ENCODE measurements at places on chromosomes 3 and 15. TPM values are rescaled to one million over a fixed set of nuclear protein-coding genes. Genes with fewer than 3 reads are reported as not detected.
A peak's percentile ranks its signal among the peaks of the same experiment; 100 is the strongest.

- no peaks in the 10 kb centered on the region for H3K36me3 ChIP-seq
- H3K4me3 ChIP-seq = no peak overlapping the region
- no peaks in the 10 kb centered on the region for H3K27me3 ChIP-seq
- no peaks in the 10 kb centered on the region for H3K4me1 ChIP-seq
- H3K27ac ChIP-seq = no peak overlapping the region
- DNase-seq = no peak
These were observed 139.5 kb downstream of the LRIG1 start for GRCh38 chr3:66361356-66361755.

GRCh38 chr3:39388741-39389248 lies 5.6 kb downstream of the SLC25A38 start:
- peaks cover 35% of the 10 kb centered on the region for H3K36me3 ChIP-seq
- H3K4me3 ChIP-seq = no peak overlapping the region
- H3K4me1 ChIP-seq = peaks cover 55% of the 10 kb centered on the region
- peak overlapping the region; percentile 25 for H3K27ac ChIP-seq
- H3K27me3 ChIP-seq = no peaks in the 10 kb centered on the region

GRCh38 chr3:66479532-66479947 lies 21.3 kb downstream of the LRIG1 start:
- H3K36me3 ChIP-seq = no peaks in the 10 kb centered on the region
- peaks cover 99% of the 10 kb centered on the region for H3K4me1 ChIP-seq
- H3K27me3 ChIP-seq = no peaks in the 10 kb centered on the region
- no peak overlapping the region for H3K27ac ChIP-seq
- DNase-seq = no peak
- H3K4me3 ChIP-seq = no peak overlapping the region

GRCh38 chr15:56732135-56732885 lies 999 bp downstream of the ZNF280D start:
- H3K4me3 ChIP-seq = peak overlapping the region; percentile 69
- H3K27ac ChIP-seq = peak overlapping the region; percentile 73
- DNase-seq = no peak

DNA sequence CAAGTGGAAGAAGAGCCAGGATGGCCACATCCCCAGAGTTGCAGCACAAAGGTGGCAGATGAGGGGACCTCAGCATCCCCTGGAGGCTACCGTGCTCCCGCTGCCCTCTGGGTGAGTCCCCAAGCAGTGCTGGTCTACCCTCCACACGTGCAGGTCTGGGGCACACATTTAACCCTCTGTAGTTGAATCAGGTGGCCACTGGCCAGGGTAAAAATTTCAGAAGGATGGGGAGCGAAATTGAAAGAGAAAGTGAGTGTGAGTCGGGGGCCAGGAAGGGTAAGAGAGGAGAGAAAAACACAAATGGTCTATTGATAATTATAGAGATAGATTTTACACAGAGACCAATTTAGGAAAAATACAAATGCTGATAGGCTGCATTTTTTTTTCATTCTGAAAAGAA lies 139.5 kb upstream of the EIF1B start:
- no peaks in the 10 kb centered on the region for H3K36me3 ChIP-seq
- H3K27ac ChIP-seq = no peak overlapping the region
- H3K27me3 ChIP-seq = no peaks in the 10 kb centered on the region
- no peak overlapping the region for H3K4me3 ChIP-seq

DNA sequence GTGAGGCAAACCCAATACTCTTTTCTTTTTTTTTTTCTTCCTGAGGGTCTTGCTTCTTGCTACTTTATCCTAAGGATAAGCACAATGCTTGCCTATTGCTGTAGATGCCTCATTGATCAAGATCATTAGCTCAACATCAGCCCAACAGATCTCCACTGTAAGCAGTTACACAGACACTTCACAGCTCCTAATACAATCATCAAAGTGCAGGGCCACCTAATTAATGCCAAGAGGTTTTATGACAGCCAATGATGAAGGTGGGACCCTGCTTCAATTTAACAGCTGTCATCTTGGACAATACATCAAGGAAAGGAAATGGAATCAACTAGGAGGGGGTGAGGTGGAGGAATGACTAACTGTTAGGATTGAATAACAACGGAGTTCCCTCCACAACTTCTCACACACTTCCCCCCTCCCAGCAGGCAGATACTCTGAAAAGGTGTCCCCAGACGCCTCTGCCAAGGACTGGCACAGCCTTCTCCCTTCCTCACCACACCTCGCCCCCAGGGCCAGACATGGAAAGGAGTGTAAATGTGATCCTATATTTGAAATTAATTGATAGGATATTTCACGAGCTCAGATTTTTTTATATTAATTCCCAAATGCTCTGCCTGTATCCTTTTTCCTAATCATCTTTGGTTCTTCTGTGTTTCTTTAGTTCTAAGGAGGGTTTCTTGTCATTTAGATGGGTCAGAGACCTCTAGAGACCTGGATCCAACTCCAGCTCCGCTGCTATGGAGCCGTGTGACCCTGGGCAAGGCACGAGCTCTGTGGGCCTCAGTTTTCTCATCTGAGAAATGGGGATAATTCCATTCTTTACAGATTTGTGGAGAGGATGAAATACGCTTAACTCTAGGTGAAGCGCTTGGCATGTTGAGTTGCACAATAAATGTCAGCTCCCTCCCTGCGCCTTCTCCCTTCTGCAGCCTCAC lies 1.2 kb downstream of the DCLK3 start:
- no peak for DNase-seq
- H3K27ac ChIP-seq = no peak overlapping the region
- no peak overlapping the region for H3K4me3 ChIP-seq

DNA sequence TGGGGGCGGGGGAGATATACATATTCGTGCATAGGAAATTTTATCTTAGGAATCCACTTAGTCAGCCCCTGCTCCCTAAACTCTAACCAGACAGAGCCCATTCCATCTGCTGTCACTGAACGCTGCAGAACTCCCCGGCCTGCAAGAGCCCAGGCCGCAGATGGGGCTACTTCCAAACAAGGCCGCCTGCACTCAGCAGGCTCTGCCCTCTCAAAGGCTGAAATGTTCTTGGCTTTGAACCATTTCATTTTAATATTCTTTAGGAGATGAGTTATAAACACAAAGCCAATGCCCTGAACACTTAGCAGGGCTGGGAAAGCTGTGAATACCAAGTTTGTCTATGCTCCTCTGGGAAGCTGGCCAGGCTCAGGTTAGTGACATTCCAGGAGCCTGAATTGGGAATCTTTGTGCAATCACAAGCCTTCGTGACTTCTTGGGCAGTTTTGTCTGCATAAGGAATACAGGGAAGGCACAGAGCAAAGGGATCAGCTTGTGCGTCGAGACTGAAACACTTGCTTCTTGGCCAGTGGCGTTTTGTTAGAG lies 65.0 kb downstream of the SYNM start:
- no peaks in the 10 kb centered on the region for H3K27me3 ChIP-seq
- H3K27ac ChIP-seq = no peak overlapping the region
- H3K36me3 ChIP-seq = no peaks in the 10 kb centered on the region
- H3K4me3 ChIP-seq = no peak overlapping the region
- H3K4me1 ChIP-seq = no peaks in the 10 kb centered on the region

DNA sequence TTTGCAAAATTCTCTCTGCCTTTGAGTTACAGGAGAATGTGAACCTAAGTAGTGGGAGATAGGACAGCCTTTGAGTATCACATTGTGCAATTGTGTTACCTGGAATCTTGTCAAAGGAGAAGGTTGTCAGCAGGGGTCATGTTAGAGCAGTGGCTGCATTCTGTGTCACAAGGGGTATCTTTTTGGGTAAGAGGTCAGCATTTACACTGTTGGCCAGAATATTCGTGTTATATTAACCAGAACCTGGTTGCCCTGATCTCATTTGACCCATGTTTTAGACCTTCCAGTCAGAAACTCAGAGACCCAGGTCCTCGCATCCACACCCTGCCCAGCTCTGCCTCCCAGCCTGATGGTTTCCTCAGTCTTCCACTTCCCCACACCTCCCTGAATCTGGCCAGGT lies 27.3 kb downstream of the HDC start:
- no peak overlapping the region for H3K27ac ChIP-seq
- H3K4me1 ChIP-seq = no peaks in the 10 kb centered on the region
- H3K36me3 ChIP-seq = no peaks in the 10 kb centered on the region
- no peaks in the 10 kb centered on the region for H3K27me3 ChIP-seq
- H3K4me3 ChIP-seq = no peak overlapping the region
- no peak for DNase-seq

GRCh38 chr3:24367664-24368264 lies 126.9 kb downstream of the THRB start:
- no peaks in the 10 kb centered on the region for H3K4me1 ChIP-seq
- DNase-seq = no peak
- no peaks in the 10 kb centered on the region for H3K27me3 ChIP-seq
- no peak overlapping the region for H3K27ac ChIP-seq
- no peaks in the 10 kb centered on the region for H3K36me3 ChIP-seq

DNA sequence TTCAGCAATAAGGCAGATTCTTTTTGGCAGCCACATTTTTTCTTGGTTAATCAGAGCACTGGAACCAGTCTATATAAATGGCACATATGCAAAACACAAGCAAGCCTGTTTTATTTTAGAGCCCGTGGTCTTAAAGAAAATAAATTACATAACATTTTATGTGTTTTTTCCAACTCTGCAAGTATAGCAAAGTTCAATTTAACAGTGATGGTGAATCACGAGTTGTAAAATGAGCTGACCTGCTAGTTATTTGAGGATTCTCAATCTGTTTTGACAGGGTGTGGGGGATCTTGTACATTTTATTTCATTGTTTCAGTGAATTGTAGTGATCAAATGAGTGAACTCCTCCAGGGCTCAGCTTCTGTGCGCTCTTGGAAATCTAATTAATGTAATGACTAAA lies 2.7 kb downstream of the ARHGEF26 start:
- H3K36me3 ChIP-seq = no peaks in the 10 kb centered on the region
- no peak overlapping the region for H3K4me3 ChIP-seq
- DNase-seq = no peak
- H3K27me3 ChIP-seq = peaks cover 3% of the 10 kb centered on the region
- H3K27ac ChIP-seq = no peak overlapping the region

DNA sequence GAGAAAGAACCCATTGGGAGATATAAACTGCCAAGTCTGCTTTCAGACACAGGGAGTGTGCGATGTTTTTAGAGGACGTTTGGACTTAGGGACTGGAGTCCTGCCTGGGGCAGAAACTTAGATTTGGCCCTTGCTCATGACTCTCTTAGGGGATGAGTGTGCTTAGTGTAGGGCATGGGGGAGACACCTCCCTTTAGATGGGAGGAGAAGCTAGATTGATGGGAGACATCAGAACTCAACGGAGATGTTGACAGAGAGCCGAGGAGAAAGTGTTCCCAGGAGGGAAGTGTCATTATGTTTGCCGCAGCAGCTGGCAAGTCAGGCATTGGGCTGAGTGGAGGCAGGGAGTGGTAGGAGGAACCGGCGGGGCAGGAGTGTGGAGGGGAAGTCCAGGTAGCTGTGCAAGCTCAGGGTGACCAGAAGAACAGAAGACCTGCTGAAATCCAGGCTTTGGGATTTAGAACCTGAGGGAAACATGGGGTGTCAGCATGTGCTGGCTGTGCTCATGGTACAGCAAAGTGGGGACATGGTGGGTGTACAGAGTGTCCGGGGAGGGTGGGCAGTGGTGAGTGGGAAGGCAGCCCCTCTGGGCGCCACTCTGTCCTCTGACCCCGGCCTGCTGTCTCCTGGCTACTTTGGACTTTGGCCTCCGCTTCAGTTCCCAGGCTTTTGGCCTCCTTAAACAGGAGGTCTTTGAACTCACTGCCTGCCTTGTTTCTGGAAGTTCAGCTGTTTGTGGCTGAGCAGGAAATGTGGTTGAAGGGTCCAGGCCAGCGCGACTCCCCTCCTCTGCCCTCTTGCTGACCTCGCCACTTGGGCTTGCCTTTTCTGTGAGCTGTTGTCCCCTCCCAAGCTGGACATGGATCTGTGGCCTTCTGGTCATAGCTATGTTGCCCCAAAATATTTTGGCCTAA lies 324.0 kb upstream of the LRRFIP2 start:
- no peak overlapping the region for H3K27ac ChIP-seq
- no peaks in the 10 kb centered on the region for H3K27me3 ChIP-seq
- no peak overlapping the region for H3K4me3 ChIP-seq
- H3K36me3 ChIP-seq = no peaks in the 10 kb centered on the region
- no peak for DNase-seq
- H3K4me1 ChIP-seq = no peaks in the 10 kb centered on the region

The FETUB gene
- polyA plus RNA-seq = not detected

The STARD5 gene
- 1.9 TPM for polyA plus RNA-seq

The LRTM1 gene
- polyA plus RNA-seq = not detected

The GOLGA8Q gene
- polyA plus RNA-seq = not detected

The LMCD1 gene
- polyA plus RNA-seq = 2.2 TPM

Measured in CD4-positive, alpha-beta memory T cell (primary cell).